ENCODE measurements at places on chromosomes 5 and 9. TPM values are rescaled to one million over a fixed set of nuclear protein-coding genes. Genes with fewer than 3 reads are reported as not detected.

DNA sequence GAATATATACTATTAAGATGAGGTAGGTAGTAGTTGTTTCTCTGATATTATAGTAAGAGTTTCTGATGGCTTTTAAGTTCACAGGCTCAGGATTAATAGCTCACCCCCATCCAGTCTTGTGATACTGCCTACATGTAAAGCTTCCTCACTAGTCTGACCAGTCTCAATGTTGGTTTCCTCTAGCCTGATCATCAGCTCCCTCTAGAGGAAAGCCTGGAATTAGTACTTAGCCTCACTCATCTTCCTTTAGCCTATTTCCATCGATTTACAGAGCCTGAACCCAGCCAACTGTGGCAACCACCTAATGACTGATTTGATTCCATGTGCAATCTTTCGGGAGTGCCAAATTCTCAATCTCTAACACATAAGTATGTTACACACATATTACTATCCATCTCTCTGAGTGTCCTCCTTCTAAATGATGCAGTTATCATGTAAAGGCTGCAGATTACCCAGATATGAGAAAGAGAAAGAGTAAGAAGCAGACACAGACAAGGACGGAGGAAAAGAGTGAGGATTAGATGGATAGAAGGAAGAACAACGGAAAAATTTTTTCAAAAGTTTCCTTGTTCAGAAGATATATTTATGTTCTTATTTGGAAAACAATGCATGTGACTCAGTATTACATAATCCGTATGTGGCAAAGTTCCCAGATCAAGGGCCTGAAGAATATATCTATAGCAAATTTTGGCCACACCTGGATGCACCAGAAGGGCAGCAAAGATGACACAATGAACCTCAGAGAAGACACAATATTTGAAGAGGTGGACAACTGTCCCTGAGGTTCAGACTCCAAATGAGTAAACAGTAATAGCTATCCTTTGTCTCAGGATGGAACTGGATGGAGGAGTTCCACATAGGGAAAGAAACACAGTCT lies 333.7 kb downstream of the ELAVL2 start:
- DNase-seq = no peak

DNA sequence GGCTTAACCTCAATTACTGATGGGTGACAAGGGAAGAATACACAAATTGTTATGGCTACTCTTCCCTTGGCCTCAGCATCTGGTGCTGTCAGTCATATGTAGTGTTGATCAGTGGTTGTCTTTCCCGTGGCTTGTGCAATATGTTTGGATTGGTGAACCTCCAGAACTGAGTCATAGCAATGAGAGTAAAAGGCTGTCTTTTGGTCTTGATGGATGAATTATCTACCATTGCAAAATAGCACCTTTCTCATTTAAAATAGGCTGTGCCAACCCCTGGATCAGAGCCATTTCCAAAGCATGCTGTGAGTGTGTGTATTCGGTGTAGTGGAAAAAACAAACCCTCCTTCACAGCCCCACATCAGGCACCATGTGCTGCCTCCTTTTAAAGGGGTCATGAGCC lies 14.6 kb upstream of the F2R start:
- no peak for DNase-seq

The SGCD gene
- total RNA-seq = not detected

The FOXB2 gene
- total RNA-seq = not detected

DNA sequence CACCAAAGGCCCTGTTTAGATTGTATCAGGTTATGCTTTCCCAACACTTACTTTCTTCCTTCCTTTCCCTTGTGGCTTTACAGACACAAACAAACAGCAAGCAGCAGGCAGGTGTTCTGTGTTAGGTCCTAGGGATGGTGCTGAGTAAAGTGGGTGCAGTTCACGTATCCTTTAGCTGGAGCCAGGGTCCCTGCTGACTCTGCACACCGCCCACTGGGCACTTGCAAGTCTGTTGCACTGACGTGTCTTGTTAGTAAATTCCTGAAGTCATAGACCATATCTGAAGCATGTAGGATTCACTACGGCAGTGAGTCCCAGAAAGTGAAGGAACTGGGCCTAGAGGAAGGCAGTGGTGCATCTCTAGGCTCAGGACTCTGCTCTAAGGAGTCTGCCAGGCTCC lies 96.5 kb downstream of the DAPK1 start:
- no peak for DNase-seq

DNA sequence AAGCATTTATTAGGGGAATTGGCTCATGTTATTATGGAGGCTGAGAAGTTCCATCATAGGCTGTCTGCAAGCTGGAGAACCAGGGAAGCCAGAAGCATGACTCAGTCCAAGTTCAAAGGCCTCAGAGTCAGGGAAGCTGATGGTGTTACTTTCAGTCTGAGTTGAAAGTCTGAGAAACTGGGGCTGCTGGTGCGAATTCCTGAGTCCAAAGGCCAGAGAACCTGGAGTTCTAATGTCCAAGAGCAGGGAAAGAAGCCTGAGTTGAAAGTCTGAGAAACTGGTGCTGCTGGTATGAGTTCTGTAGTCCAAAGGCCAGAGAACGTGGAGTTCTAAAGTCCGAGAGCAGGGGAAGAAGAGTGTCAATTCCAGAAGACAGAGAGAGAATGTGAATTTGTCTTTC lies 641.1 kb downstream of the ISL1 start:
- DNase-seq = no peak

Measured in HCT116 (cell line).